ENCODE measurements at places on chromosomes 5 and 9. TPM values are rescaled to one million over a fixed set of nuclear protein-coding genes. Genes with fewer than 3 reads are reported as not detected.
A peak's percentile ranks its signal among the peaks of the same experiment; 100 is the strongest.

GABRA1 gene
- polyA plus RNA-seq: not detected

MRPS27 gene
- 48.2 TPM for polyA plus RNA-seq

SKP1 gene
- 407 TPM for polyA plus RNA-seq

CORO2A gene
- 2.3 TPM for polyA plus RNA-seq

RNF224 gene
- 0.08 TPM for polyA plus RNA-seq

ZNG1C gene
- 29.4 TPM for polyA plus RNA-seq

SPINK14 gene
- polyA plus RNA-seq: not detected

FOXD4L3 gene
- polyA plus RNA-seq: 0.06 TPM

SLC36A2 gene
- not detected for polyA plus RNA-seq

- no peak for DNase-seq
Measured at GRCh38 chr9:94920420-94921091, 194.1 kb downstream of the AOPEP start.

DNA sequence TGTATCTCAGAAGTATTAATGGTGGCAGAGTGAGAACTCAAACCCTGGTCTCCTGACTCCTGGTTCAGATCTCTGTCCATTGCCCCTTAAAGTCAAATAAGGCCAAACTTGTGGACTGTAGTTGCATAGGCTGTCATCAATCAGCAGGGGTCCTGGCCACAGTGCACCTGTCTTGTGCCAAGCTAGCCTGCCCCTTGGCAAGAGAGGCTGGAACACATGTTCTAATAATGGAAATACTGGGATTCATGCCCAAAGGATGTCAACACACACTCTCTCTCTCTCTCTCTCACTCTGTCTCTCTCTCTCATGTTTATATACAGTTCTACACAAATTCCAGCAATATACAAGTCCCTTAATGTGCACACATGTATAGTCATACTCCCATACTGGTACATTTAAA is 44.3 kb downstream of the GLRA1 start:
- DNase-seq: no peak

GRCh38 chr9:69472101-69472620 is 147.1 kb downstream of the ENTREP1 start:
- peak; percentile 46 for DNase-seq

DNA sequence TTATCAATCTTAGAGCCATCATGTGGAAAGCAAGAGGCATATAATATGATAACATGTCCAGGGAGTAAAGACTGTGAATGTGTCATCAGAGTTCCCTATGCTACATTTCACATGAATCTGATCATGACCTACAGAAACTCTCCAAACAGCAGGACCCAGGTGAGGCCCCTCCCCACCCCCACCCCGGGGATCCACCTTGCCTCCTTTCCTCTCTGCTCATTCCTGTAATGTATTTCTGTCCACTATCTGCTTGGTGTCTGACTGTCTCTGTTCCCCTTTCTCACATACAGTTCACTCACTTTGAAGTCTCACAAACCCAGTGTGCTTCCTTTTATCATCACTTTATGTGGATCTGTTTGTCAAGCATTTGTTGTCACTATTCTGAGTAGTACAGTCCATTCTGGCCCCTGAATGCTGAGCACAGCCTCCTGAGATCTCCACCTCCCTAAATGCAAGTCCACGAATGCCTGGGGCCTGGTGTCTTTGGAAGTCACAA is 76.4 kb upstream of the SMARCA2 start:
- DNase-seq: no peak

DNA sequence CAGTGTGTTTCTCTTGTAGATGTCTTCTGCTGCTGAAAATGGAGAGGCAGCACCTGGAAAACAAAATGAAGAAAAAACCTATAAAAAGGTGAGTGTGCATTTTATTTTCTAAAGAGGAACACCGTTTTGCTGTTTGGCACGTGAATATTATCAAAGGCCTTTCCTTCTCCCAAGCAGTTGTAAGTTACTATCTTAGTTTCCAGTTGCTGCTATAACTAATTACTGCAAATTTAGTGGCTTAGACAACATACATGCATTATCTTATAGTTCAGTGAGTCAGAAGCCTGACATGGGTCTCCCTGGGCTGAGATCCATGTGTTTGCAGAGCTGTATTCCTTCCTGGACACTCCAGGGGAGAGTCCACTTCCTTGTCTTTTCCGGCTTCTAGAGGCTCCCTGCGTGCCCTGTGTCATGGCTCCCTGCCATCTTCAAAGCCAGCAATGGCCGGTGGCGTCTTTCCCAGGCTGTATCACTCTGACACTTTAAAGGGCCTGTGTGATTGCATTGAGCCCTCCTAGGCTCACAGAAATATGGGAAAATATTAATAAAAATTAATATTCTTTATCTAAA is 117.6 kb downstream of the PIP5K1B start:
- no peak for DNase-seq

DNA sequence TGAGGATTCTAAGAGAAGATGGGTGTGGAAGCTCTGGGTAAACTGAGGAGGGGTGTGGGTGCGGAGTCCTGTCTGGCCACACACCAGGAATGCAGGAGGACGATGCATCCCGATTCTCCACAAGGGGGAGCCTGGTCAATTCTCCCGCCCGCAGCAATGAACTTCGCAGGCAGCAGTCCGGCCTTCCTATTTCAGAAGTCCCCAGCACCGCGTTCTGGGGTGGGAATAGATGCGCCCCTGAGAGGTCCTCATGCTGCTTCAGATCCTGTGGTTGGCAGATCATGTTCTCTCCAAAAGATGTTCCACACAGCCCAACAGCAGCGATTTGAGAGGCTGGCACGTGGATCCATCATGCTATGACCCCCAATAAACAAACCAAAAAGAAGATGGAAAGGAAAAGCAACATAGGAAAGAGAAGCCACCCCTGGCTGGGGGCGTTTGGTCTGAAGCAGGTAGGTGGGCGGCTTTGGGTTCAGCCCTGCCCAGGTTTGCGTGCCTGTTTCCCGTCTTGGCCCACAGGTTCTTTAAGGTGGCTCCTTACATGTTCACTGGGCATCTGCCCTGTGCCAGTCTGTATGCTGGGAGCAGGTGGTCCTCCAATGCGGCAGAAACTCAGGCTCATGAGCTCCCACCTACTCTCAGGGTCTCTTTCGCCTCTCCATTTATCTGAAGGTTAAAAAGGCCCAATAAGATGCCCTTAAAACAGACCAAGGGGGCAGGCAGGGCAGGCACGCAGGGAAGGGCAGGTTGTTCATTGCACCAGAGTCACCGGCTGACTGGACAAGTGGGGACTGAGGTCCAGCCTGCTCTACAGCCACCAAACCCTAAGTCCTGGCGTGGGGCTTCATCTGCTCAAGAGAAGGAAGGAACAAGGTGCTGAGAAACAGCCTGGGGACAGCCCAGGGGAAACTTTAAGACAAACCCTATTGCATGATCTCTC is 171.6 kb downstream of the PAX5 start:
- peak; percentile 80 for DNase-seq

- DNase-seq: no peak
Measured at GRCh38 chr9:35311891-35312639, 150.3 kb downstream of the UNC13B start.

- DNase-seq: peak; percentile 95
Measured at GRCh38 chr9:133835262-133835901, 97.2 kb upstream of the SARDH start.

GRCh38 chr5:124650147-124650561 is 96.3 kb downstream of the ZNF608 start:
- DNase-seq: no peak

- DNase-seq: no peak
Measured at GRCh38 chr5:111830333-111830732, 73.3 kb upstream of the NREP start.

GRCh38 chr9:18941060-18941740 is 91.8 kb downstream of the SAXO1 start:
- DNase-seq: no peak

DNA sequence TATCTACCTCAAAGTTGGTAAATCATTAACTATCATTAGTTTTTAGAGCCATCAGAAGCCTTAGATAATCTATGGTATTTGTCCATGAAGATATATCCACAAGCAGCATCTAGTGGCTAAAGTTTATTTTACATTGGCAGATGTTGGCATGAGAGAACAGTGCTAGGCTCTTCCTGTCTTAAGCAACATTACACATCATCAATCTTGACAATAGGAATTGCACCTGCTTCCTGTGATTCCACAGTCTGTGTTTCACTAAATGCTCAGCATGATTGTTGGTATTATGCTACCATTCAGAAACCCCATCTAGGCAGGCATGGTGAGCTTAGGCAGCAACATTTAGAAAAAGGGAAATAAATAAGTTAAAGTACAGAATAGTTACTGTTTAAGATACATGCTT is 246.6 kb downstream of the SLCO4C1 start:
- no peak for DNase-seq

- no peak for DNase-seq
Measured at GRCh38 chr9:2414465-2414864, 207.1 kb upstream of the VLDLR start.

GRCh38 chr5:17412760-17413671 is 85.0 kb upstream of the TAF11L2 start:
- no peak for DNase-seq

DNA sequence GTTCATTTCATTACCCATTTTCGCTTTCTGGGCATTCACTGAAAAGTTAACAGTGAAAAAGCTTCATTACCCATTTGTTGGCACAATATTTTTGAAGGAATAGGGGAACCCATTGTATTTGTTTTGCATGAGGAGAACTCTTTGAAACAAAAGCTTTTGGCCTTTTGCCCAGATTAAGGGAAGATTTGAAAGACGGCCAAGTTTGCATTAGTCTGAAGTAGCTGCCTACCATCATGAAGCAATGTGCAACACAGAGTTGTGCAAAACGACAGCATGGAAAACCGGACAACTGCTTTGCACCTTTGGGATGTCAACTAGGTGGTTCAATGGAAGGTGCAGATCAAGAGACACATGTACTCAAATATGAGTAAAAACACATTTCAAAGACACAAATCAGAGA is 84.9 kb downstream of the TRPM3 start:
- DNase-seq: no peak

- peak; percentile 52 for DNase-seq
Measured at GRCh38 chr9:34463098-34463900, 4.7 kb downstream of the DNAI1 start.

- DNase-seq: peak; percentile 15
Measured at GRCh38 chr5:41707853-41708603, 162.2 kb downstream of the OXCT1 start.

GRCh38 chr9:73050065-73050816 is 97.4 kb upstream of the ALDH1A1 start:
- no peak for DNase-seq

DNA sequence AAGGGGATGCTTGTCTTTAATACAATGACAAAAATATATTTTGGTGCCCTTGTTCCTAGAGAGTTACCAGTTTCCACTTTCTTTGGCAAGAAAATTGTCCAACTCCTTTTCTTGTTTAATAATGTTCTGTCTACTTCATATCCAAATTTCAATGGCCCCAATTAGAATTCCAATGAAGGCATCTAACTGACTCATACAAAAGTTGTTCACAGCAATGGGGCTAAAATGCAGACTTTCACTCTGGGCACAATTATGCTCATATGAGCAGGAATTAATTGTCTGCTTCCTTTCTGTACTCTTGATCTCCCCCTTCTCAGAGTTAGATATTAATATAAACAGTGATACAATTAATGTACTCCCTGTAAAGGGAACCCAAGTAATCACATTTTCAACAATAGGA is 42.1 kb upstream of the ZNF622 start:
- no peak for DNase-seq

GRCh38 chr9:82600536-82601292 is 462.2 kb downstream of the RASEF start:
- DNase-seq: no peak

GRCh38 chr9:13009871-13010270 is 235.1 kb downstream of the LURAP1L start:
- DNase-seq: no peak

DNA sequence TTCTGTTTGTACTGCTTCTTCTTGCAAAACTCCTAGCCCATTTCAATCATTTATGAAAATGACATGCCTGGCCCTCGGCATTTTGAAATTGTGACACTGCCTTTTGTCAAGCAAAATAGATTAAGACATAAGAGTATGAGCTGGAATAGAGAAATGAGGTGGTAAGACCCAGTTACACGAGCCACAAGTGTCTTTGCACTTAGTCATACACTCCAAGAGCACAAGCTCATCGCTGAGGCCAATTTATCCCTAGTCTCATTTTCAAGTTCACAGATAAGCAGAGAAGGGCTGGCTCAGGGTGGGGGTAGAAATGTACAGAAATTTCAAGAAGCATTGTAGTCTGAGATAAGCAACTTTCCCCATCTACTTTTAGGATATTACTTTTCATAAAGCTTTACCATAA is 40.6 kb upstream of the MAP1B start:
- no peak for DNase-seq

- no peak for DNase-seq
Measured at GRCh38 chr9:133224762-133225161, 15.7 kb upstream of the OBP2B start.

DNA sequence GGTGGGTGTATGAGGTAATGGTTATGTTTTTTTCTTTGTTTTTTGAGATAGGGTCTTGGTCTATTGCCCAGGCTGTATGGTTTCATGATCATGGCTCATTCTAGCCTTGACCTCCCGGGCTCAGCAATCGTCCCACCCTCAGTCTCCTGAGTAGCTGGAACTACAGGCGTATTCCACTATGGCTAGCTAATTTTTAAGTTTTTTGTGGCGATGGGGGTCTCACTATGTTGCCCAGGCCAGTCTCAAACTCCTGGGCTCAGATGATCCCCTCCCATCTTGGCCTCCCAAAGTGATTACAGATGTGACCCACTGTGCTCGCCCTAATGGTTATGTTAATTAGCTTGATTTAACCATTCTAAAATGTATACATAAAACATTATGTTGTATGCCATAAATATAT is 5.6 kb downstream of the CNTLN start:
- DNase-seq: no peak

DNA sequence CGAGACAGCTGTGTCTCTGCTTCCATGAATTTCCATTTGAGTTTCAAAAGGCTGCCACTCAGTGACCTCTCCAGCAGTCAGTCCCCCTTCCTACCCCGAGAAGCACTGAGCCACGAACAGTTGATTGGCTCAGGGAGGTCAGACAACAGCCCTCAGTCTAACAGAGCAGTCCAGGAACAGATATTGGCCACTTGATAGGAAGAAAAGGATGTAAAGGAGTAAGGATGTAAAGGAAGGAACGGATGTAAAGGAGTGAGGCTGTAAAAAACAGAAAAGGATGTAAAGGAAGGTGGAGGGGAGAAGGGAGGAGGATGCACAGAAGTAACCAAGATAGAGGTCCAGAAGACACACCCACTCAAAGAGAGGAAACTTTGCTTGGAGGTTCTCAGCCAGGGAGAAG is 3.2 kb upstream of the NR4A3 start:
- DNase-seq: no peak

DNA sequence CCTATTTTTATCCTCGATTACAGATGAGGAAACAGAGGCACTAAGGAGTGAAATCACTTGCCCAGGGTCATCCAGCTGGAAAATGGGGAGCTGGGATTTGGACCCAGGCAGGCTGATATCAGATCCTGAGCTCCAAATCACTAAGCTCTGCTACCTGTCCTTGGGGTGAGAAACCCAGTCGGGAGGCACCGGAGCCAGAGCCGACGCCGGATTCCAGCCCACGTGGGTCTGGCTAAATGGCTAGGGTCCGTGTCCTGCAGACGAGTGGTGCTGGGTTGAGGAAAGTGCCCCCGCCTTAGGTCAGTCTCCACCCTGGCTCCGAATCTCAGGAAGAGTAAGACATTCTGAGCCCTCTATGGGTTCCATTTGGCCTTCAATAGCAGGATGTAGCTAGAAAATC is 61.3 kb upstream of the GGTA1 start:
- DNase-seq: no peak

GRCh38 chr5:57442080-57442839 is 40.4 kb downstream of the ACTBL2 start:
- DNase-seq: no peak

- DNase-seq: no peak
Measured at GRCh38 chr9:114742947-114743346, 61.0 kb upstream of the TEX48 start.

- no peak for DNase-seq
Measured at GRCh38 chr5:73491155-73491554, 7.1 kb upstream of the BTF3 start.
